Effector CD8-positive, alpha-beta T cell (primary cell): ENCODE measurements at places on chromosomes 12 and 14.

DNA sequence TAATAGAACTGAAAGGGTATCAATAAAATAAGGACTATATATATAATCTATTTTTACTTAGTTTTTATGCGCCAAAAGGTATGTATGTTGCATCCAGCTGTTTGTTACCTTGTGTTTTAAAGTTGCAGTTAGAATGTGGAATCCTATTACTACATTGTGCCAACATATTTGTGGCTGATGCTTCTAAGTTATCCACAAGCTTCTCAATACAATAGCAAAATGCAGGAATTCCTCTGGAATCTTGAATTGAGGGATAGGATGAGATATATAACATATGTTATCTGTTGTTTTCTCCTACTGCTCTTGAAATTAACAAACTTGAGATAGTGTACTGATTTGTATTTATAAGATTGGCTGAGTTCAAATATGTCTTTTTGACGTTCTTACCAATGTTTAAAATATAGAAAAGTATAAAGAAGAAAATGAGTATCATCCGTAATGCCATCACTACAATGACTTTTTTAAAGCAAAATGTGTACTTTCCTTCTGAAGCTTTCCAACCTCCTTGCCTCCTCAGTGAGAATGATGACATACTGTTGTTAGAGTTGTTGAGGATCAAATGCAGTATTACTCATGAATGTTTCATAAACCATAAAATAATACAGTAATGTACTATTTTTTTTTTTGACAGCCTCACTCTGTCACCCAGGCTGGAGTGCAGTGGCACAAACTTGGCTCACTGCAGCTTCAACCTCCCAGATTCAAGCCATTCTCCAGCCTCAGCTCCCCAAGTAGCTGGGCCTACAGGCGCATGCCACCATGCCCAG, 6.6 kb downstream of the RAP1B start:
- no peak for DNase-seq

DNA sequence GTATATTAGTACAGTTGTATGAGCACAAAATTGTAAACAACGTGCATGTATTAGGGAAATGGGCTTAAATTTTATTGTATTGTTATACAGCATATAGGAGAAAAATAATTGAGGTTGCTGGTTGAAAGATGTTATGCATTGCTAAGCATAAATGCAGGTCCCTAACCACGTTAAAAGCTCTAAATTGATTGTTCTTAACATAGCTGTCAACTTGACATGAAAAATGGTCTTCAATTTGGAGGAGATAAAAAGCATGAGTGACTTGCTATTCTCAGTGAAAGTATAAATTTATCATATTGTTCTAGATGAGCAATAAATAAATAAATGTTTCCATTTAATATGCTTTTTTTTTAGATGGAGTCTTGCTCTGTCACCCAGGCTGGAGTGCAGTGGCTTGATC, 506.6 kb upstream of the ATXN7L3B start:
- no peak for DNase-seq

DNA sequence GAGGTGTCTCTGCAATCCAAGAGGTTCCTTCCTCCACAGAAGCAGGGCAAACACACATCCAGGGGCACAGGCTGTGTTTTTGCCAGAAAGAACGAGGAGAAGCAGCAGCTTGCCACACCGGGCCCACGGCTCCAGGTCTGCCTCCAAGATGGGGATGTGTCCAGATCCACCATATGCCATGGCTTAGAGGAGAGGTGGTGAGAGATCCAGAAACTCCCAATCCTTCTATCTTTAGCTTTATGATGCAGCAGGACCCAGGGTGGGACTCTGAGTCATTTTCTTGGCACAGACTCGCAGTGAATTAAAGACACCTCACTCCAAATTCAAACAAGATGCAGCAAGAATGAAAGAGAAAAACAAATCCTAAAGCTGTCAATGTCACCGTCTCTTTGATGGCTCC, 481.4 kb upstream of the TMEM132C start:
- DNase-seq: no peak

GRCh38 chr14:92613681-92614260, 100.2 kb downstream of the RIN3 start:
- no peak for DNase-seq

GRCh38 chr12:11724888-11725311, 75.4 kb downstream of the ETV6 start:
- DNase-seq: no peak
